HepG2 (cell line): ENCODE measurements at places on chromosomes 1 and 21. TPM values are rescaled to one million over a fixed set of nuclear protein-coding genes. Genes with fewer than 3 reads are reported as not detected.

SPRR1A gene
- polyA plus RNA-seq, result not detected in 2 replicates

RHOU gene
- 11.9 and 14.7 TPM in 2 replicates for polyA plus RNA-seq

COL8A2 gene
- 0.13 and 0.24 TPM in 2 replicates for polyA plus RNA-seq

DNA sequence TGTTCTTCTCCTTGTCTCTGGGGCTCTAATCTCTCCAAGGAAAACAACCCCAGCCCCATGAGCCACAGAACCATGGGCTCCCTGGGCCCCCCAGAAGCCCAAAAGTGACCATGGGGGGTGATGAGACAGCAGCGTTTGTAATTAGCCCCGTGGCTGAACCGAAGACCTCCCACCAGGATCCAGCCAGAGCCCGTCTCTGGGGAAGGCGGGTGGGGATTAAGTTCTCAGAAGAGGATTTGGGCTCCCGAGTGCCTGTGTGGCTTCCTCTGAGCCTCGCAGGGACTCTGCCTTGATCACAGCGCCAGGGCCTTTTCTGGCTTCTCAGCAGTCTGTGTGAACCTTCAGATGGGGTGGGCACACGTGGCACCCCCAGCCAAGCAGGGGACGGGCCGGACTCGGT lies 77.0 kb downstream of the ALPL start:
- no peak for DNase-seq

DNA sequence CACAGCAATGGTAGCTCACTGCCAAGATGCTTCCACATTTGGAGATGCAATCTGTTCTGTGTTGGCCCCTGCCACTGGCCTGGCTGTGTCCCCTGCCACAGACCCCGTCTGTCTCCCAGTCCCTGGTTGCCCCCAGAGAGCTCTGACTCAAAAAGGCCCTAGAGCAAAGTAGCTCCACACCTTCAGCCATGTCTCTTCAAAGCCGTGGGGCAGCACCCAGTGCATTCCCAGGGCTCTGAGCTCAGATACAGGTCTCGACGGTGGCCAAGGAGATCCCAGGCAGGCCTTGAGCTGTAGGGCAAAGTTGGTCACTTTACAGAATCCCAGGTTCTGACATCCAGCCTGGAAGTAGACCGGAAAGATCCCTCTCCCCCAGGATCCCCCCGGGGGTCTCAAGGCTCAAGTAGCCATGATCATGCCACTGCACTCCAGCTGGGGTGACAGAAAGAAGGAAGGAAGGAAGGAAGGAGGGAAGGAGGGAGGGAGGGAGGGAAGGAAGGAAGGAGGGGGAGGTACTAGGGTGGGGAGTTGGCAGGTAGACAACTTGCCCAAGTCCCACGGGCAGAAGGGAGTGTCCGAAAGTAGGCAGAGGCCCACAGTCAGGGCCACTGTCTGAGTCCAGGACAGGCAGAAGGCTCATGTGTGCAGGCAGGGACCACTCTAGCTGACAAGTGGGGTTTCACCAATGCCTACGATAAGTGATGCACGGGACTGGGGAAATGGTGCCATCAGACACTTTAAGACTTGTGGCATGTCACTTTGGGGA lies 4.8 kb upstream of the ARF1 start:
- no peak for DNase-seq

DNA sequence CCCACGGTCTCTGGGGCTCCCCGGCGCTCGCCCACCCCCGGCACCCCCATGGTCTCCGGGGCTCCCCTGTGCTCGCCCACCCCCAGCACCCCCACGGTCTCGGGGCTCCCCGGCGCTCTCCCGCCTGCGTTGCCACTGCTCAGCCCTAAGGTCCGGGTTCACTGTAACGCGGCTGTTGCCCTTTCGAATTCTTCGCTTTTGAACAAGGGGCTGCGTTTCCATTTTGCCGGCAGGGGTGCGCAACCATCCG lies 5.2 kb upstream of the FTCD start:
- no peak for DNase-seq

GRCh38 chr21:31909153-31910073 lies 36.6 kb downstream of the HUNK start:
- DNase-seq, result no peak

GRCh38 chr1:211616231-211616964 lies 37.4 kb upstream of the SLC30A1 start:
- DNase-seq, result peak; percentile 76
